ENCODE measurements at places on chromosomes 16 and 17.

DNA sequence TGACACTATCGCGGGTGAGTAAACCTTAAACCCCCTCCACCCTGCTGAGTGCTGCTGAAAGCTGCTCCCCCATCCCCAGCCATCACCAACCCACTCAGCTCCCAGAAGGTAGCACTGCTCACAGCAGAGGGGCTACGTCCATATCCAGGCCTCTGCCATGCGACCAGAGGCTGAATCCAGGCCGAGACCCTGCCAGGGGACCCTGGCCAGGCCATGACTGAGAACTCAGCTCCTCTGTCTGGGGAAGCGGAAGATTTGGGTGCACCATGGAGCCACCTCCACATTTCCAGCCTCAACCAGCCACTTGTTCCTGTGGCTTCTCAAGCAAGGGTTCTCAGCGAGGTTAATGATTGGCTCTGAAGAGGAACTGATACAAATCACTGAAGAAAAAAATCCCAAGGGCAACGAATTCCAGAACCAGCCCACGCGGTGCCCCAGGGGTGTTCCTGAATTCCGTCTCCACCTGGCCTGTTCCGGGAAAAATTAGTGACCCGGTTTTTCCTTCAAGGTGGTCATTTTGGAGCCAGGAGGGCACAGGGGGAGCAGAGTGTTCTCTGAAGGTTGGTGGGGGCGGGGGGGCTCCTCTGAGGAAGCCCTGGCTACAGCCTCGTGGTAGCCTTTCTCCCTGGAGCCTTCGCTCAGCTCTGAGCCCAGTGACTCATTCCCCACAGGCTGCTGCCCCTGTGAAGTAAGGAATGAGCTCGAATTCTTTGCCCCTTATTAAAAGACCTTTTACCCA, 9.3 kb upstream of the SLC16A5 start:
- DNase-seq: peak; percentile 63

GRCh38 chr16:20026361-20027072, 47.2 kb downstream of the GPR139 start:
- DNase-seq: no peak

- no peak for DNase-seq
These were observed 2.9 kb upstream of the MEIOB start for GRCh38 chr16:1874854-1875253.

DNA sequence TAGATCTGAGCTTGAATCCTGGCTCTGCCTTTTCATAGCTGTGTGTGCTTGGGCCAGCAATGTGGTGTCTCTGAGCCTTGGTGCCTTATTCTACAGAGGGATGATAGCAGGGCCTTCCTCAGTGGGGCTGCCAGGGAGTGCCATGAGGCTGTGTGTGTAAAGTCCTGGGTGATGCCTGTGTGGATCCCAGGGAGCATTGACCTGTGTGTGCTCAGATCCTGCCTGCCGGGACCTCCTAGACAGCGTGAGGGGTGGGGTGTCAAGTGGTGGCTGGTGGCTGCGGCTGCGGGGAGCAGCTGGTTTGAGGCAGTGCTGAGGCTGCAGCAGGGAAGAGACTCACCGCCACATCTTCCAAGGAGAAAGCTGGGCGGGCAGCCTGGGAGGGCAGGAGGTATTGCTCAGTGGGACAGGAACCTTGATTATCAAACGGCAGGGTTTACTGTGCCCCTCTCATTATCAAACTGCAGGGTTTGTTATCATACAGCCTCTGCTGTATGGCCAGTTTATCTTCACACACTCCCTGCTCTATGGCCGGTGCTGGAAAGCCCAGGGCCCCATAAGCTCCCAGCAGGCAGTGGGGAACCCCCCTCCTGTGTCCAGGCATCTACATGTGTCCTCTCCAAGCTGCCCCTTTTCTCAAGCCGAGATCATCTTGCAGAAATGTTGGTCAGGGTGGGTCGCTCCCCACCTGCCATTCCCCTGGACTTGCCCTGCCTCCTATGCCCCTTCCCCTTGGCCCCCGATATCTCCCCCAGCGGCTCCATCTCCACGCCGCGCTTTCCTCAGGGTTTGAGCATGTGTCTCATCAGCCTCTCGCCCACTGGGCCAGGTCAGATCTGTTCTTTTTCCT, 3.1 kb upstream of the ADCY7 start:
- DNase-seq: no peak

DNA sequence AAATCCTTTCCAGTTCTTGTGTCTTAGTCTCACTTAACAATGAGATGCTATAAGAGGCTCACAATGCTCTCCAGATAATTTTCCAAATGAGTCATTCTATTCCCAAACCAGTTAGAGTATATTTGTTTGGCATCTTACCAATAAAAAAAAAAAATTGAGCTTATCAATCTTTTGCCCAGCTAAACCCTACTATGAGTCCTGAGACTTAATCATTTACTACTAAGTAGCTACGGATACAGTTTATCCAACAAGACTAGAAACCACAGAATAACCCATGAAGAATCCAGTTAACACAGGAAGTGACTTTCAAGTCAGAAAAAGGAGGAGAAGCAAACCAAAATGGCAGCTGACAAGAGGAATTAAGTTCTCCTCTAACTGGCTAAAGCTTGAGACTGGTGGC, 330.3 kb upstream of the XYLT1 start:
- no peak for DNase-seq

DNA sequence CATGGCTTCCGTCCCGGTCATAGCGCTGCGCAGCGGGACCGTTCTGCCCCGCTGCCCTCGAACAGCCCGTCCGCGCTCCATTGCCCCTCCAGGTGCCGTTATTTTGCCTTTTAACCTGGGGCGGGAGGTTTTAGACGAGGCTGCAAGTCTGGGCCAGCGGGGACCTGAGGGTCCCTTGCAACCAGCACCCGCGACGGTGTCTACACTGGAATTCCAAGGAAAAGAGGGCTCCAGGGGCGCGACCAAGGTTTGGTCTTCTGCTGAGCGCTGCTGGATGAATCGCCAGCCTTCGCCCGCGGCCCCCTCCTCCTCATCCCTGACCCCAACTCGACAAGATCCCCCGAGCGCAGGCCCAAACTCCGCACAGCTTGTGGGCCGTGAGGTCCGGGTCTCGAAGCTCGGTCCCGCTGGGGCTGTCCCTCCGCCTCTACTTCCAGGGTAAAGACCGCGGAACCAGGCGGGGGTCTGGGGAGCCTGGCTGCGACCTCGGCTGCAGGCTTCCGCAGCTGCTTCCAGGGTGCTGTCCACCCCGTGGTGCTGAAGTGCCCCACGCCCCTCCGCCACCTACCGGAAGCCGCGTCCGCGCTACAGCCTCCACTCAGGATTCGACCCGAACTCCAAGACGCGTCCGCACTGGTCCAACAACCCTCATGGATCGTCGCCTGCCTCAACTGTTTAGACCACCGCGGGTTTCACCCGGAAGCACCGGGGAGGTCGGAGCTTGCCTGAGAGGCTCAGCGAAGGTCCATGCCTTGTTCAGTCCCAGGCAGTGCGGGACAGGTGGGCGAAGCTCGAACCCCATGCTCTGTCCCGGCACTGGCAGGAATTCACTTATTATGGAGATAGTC, 10.1 kb upstream of the CA4 start:
- no peak for DNase-seq
